ENCODE measurements at places on chromosomes 5 and 9.

DNA sequence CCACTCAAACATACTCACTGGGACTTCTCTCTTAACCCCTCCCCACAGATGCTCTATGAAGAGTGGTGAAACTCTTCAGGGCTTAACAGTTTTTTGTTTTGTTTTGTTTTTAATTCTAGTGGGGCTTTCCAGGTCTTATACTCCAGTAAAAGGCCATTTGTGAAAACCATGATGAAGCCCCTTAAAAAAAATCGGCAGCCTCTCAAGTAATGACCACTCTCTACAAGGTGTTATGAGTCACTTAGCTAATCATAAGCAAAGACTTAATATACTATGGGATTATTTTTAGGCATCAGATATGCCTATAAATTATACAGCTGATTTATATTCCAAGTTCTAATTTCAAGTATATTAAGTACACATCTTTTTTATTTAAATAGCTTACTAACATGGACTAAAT lies 607.9 kb downstream of the RAB3C start:
- no peak for DNase-seq

- no peak for DNase-seq
Observed at GRCh38 chr5:159638954-159639559, 277.2 kb upstream of the ADRA1B start.

DNA sequence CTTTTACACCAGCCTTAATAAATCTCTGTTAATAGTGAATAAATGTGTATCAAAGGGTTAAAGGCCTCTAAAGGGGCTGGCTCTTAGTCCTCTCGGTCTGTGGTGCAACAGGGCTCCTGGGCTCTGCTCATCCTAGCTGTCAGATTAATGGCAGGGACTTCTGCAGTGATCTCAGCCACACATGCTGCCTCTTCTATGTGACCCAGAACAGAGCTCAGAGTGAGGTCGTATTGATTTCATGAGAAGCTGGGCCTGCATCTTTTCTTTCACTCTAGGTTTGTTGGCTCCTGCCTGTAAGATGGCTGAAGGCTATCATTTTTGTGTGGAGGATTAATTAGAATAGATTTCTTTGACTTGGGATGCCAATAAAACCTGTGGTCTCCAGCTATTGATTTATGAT lies 165.0 kb upstream of the GLRA1 start:
- DNase-seq: no peak

DNA sequence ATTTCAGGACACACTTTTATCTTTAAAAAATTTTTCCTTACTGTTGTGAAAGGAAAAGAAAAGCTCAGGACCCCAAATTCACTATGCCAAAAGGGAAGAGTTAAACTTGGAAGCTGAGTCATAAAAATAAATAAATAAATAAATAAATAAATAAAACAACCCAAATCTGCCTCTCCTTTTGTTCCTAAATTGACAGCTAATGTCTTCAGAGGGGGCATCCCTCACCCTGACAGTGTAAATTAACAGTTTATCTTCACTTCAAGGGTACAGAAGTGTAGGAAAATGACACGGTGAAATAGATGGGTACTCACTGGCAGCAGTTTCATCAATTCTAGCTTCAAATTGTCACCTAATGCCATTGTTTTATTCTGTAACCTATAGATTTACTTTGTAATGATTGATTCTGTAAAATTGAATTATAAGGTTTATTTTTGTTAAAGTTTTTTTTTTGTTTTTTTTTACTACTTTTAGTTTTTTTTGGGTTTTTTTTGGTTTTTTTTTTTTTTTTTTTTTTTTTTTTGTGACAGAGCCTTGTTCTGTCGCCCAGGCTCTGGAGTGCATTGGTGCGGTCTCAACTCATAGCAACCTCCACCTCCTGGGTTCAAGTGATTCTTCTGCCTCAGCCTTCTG lies 18.5 kb upstream of the ANXA1 start:
- no peak for DNase-seq

DNA sequence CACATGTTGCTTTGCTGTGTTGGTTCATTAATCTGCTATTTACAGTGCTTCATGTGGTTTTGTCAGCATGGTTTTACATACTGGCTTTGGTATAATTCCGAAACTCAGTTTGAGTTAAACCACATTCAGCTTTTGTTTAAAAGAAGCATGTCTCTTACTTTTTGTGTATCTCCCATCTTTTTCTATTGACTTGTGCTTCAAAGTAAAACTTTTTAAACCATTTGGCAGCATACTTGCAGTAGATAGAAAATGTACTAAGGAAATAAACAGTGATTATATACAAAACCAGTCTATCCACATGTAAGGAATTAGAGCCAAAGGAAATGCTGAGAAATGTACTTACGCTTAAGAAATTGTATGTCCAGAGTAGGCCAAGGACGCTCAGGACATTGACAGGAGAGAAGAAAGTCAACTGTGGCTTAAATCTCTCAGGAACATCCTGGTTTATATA lies 286.9 kb downstream of the ARHGEF28 start:
- no peak for DNase-seq

GRCh38 chr5:98911280-98912040 lies 17.3 kb downstream of the CHD1 start:
- DNase-seq: no peak
